GDM1 (cell line): ENCODE measurements at places on chromosomes 12 and 14.

DNA sequence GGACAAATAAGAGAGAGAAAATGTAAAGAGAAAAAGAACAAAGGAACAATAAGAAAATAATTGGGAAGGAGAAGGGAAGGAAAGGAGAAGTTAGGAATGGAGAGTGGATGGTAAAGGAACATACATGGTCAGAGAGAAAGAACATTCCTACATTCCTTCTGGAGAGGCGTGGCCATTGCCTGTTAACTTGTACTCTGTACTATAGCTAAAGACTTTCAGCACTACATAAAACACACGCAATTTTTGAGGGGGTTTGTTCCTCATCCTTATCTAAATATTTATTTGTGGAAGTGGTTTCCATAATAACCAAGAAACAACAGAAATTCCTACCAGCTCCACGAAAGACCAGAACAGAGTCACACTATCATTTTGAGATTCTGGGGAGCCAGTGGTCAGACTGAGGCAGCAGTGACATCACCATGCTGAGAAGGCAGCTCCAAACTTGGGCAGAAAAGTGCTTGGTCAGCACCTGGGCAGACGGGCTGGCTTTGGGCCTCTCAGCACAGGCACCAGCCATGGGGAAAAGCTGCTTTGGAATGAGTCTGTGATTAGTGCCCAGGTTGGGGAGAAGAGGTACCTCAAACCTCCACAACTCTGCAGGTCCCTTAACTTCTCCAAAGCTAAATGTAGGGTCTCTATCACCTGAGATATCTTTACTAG is 125.9 kb upstream of the NTF3 start:
- no peak for DNase-seq

DNA sequence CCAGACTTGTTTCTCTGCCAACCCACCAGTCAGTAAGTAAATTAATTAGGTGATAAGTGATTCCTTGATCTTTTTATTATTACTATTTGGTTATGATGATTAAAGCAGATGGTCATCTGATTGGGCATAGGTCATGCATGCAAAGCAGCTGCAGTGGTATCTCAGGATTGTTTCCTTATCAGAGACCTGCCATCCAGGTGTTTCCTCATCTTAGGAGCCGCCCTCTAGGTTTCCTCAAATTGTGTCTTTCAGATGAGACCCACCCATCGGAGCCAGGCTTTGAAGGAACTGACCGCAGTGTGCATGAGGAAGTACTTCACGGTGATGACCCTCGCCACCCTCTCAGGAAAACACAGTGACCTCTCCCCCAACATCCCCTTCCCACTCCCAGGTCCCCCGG is 63.3 kb downstream of the ZFP36L1 start:
- no peak for DNase-seq

DNA sequence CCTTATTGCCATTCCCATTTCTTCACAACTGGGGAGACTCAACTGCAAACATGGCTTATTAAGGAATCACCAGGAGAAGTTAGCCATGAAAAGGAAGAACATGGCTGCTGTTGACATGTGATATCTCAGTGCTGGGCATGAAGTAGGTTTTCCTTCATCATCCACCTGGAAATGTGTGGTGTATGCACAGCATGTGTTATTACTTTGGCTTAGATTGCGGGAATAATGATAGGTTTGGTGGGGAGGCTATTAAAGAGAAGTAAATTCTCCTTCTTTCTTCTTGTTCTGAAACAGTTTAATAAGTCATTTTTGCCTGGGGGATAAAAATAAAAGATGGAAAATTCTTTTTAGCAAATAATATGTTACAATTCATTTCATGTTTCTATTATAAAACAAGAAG is 23.7 kb upstream of the CLEC14A start:
- no peak for DNase-seq

GRCh38 chr12:25757037-25757665 is 201.3 kb upstream of the RASSF8 start:
- DNase-seq = no peak

GRCh38 chr14:25090716-25091454 is 40.9 kb upstream of the STXBP6 start:
- no peak for DNase-seq
